ENCODE measurements at places on chromosomes 7 and 10.

DNA sequence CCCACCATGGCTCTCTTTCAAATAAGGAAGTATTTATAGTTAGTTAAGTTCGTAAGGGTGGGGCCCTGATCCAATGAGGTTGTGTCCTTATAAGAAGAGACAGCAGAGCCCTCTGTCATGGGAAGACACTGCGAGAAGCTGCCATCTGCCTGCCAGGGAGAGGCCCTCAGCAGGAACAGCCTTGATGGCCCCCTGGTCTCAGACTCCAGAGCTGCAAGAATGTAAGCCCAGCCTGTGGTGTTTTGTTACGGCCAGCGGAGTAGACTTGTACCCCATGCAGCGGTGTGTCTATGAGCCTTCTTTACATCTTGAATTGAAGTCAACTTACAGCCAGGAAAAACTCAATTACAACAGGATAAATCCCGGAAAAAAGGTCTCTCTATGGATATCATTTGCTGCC lies 14.3 kb upstream of the LARP4B start:
- no peak for DNase-seq

GRCh38 chr7:19101909-19102308 lies 15.5 kb downstream of the TWIST1 start:
- no peak for DNase-seq

DNA sequence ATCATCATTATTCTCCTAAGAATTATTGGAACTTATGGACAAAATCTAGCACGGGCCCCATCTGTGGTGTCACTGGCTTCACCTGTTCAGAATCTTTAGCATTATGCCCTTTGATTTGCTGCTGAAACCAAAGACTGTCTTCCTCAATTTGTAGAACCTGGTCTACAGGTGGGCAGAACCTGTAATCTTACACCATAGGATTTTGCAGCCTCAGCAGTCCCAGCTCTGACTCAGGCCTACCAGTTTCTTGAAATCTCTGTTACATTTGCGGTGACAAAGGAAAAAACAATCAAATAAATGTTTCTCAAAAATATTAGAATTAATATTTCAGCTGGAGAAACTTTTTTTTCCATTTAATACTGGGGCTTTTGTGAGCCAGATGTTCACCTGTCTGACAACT lies 86.1 kb downstream of the EPDR1 start:
- no peak for DNase-seq

DNA sequence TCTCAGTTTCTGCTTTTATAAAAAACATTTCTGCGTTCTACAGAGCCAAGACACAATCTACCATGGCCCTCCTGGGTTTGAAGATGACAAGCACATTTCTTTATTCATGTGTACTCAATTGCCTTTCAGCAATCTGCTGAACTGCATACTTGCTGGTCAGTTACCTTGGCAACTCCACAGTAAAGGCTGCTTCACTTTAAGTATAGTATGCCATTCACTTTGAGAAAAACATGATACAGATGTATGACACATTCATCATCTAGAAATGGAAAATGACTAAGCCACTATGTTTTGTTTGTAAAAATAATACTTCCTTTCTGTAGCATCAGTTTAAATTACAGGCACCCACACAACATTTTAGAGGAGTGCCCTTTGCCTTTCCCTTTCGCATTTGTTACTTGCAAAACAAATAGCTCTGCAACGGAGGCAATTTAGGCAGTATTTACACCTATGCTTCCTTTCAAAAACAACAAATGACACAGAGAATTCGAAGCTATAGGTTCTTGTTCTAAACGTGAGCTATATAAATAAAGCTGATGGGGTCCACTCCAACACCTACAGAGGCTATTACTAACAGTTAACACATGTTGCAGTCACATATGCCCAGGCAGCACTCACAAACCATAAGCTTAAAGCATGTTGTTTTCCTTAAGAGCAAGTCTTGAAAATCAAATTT lies 23.5 kb downstream of the SGCE start:
- no peak for DNase-seq

DNA sequence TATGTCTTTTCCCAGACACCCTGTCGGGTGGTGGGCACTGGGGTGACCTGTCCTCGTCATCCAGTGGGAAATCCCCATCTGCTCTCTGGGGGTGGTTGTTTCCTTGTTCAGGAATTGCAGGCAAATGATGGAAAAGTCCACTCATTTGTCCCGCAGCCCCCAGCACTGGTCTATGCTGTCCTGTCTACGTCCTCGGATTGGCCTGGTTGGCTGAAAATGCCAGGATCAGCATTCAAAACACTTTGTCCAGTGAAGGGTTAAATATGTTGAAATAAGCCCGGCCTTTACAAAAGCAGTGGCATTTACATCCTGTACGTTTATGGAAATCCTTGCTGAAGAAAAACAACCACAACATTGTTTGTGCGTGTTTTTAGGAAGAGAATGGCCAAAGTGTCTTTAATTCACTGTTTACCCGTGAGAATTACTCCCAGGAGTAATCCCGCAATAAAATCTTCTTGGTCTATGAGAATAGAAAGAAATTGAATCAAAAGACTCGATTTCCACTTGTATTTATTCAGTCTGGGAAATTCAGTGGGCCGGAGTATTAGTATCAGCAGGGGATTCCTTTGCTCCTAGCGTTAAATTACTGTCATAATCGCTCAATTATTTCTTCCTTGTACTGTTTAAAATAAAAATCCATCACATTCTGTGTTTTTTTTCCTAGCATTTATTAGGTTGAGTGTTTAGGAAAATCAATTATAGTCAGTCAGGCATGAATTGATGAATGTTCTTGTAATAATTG lies 116.8 kb upstream of the SH2B2 start:
- no peak for DNase-seq
